ENCODE measurements at places on chromosomes 6 and 20.

GRCh38 chr6:45647341-45648261 lies 269.9 kb upstream of the SUPT3H start:
- no peak for DNase-seq

DNA sequence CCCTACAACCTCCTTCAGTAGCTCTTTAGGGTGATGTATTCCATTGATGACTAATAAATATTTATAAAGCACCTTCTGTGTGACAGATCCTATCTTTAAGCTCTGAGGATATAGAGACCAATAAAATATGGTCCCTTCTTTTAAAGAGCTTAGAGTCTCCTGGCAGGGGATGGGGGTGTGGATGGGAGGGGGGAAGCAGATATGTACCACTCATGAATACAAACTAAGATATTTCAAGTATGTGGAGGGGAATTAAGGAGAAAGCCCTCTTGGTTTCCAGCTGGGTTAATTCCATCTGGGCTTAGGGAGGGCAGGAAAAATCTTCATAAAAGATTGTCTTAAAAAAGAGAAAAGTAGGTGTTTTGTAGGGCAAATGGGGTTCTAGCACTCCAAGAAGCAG lies 21.6 kb upstream of the FBXO9 start:
- DNase-seq = no peak

- no peak for DNase-seq
Measured at GRCh38 chr20:36415475-36416002, 109.4 kb downstream of the DLGAP4 start.

- no peak for DNase-seq
Measured at GRCh38 chr6:112221561-112221960, 32.8 kb downstream of the LAMA4 start.

GRCh38 chr6:161220346-161220745 lies 53.5 kb downstream of the AGPAT4 start:
- no peak for DNase-seq

DNA sequence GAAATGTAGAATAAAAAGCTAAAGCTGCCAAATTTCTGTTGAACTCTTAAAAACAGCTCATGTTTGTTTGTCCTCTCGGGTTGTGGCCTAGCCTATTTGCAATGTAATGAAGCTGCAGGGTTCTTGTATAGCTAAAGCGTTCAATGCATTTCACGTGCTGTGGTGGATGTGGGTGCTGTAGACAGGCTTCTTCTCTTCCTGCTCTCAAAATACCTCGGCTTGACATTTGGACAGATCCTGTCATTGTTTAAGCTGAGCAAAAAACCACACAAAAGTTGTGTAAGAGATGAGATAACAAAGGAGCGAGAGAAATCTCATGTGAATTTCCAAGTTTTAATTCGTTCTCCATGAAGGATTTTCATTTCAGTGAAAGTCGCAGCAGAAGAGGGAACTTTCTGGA lies 196.3 kb upstream of the UST start:
- no peak for DNase-seq

Data from stimulated activated CD8-positive, alpha-beta memory T cell treated with anti-CD3 and anti-CD28 coated beads, Interleukin-7, amount 100 ng/mL, for 1 hour (primary cell).